ENCODE measurements at places on chromosomes 7 and 10.

- DNase-seq: peak; percentile 13
Measured at GRCh38 chr10:48946891-48947500, 7.4 kb upstream of the LRRC18 start.

DNA sequence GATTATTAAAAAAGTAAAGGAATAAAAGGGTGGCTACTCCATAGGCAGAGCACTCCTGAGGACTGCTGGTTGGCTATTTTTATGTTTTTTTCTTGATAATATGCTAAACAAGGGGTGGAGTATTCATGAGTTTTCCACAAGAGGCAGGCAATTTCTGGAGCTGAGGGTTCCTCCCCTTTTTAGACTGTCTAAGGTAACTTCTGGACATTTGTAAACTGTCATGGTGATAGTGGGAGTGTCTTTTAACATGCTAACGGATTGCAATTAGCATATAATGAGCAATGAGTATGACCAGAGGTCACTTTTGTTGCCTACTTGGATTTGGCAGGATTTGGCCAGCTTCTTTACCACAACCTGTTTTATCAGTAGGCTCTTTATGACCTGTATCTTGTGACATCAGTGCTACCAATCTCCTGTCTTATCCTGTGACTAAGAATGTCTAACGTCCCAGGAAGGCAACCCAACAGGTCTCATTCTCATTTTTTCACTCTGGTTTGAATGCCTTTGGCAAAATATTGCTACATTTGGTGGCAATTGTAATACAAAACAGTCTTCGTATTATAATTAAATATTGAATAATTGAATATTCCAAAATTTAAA lies 587.8 kb upstream of the POM121L12 start:
- no peak for DNase-seq

DNA sequence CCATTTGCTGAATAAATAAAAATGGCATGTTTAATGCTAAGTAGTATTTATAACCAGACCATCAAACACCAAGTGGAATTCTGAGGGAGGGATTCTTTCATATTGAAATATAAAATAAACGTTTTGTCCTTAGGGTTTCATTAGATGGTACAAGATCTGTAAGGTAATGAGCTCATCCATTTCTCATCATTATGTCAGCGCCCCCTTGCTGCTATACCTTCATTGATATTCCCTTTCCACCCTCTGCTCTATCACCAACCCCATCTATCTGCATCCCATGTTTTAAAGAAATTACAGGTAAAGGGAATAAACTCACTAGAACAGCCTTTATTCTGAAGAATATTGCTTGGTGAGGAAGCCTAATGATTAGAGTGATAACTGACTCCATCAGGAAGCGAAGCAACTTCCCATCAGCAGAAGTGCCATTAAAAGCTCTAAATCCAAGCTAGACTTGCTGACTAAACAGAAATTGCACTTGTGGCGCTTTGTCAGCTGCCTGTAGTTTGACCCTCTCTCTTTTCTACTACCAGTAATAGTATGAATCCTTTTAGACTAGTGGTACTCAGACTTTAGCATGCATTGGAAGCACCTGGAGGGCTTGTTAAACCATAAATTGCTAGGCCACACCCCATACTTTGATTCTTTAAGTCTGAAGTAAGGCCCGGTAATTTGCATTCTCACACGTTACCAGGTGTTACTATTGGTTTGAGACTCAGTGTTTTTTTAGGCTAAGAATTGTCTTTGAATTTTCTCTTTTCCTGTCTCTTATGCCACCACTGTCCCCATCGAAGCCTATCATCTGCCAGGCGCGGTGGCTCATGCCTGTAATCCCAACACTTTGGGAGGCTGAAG lies 27.5 kb downstream of the ADD3 start:
- no peak for DNase-seq

- DNase-seq: no peak
Measured at GRCh38 chr7:152859781-152860191, 100.2 kb downstream of the ACTR3B start.

GRCh38 chr7:71411475-71411874 lies 279.5 kb downstream of the GALNT17 start:
- no peak for DNase-seq
